Stimulated activated naive B cell treated with anti-CD40 and anti-IgM and Interleukin-4, amounts not matched to agents 10 μg/mL and 1 μg/mL and 100 μg/mL, for 72 hours (primary cell): ENCODE measurements at places on chromosomes 12 and 14.

GRCh38 chr12:49882248-49882850, 21.4 kb downstream of the FAIM2 start:
- no peak for DNase-seq

DNA sequence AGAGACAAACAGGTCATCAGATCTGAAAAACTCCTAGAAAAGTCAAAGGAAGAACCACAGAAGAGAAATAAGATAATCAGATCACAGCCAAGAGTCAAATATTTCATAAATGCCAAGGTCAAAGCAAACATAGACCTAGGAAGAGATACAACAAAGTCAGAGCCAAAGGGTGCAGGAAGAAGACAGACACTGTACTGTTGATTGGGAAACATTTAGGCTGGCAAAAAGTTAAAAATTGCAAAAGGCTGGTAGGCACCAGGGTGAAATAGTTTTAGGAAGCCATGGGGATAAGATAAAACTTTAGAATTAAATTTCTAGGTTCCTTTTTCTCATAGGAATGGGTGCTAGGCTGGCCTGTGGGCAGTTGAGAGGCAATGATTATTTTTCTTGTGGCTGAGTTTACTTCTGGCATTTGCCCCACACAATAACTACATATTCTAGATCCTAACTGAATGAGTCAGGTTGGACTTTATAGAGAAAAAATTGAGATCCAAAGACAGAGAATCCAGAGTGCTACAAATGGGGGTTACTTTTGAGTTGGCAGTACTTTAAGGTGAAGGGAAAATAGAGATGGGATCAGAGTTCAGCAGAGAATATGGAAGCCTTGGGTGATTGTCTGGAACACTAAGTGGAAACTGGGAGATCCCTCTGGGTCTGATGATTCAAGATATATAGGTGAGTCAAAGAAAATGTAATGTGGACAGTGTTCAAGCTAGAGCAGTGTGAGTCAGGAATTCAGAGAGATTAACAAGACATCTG, 215.5 kb downstream of the C12orf50 start:
- no peak for DNase-seq

- DNase-seq = no peak
Measured at GRCh38 chr12:107662484-107662883, 23.1 kb upstream of the PWP1 start.

DNA sequence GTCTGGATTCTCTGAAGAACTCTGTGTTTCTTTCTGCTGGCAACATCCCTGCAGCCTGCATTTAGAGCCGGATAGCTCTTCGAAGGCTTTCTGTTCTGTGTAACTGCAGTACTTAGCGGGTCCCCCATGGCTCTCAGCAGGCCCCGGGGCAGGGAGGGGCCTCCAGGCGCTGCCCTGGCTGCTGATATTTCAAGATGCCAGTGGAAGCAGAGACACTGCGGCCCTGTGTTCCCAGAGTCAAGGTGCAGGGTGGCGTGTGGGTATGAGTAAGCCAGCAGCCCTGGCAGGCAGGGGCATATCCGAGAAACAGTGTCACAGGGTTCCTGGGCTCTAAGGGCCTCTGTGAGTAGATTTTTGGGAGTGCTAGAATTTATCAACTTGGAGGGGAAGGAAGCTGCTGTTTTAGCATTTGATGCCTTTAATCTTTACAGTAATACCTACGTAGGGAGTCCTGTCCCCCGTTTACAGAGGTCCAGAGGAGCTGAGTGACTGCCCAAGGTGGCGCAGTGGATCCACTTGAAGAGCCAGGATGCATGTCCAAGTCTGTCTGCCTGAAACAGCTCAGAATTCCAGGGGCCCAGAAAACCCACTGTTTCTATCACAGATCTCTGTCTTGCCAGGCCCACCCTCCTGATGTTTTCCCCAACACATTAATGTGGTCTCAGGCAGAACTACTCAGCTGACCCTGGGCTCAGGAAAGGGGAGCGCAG, 16.2 kb downstream of the ESRRB start:
- DNase-seq = no peak

DNA sequence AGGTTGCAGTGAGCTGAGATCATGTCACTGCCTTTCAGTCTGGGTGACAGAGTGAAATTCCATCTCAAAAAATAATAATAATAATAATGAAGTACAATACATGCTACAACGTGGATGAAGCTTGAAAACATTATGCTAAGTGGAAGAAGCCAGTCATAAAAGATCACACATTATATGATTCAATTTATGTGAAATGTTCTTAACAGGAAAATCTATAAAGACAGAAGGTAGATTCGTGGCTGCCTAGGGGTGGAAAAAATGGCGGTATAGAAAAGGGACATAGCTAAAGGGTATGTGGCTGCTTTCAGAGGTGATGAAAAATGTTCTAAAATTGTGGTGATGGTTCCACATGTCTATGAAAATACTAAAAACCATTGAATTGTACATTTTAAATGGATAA, 41.0 kb upstream of the AMIGO2 start:
- DNase-seq = no peak

GRCh38 chr14:100438678-100439592, 115.8 kb downstream of the SLC25A47 start:
- DNase-seq = no peak

DNA sequence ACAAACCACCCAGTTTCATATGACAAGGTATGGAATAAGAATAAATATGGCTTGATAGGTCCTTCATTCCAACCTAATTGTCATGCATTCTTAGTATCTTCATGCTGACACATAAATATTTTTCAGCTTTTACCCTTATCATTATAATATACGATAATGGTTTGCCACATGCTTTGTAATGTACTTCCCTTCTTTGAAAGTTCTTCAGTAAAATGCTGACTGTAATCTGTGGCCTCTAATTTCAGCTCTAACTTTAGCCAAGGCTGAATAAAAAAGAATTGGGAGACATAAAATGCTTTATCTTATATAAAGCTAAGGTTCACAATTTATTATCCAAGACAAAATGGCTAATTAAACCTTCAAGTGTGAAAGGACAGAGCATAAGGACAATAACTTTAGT, 2.6 kb upstream of the MAP4K5 start:
- DNase-seq = no peak

GRCh38 chr12:26845984-26846383, 13.0 kb upstream of the ITPR2 start:
- DNase-seq = no peak
